Endothelial cell of umbilical vein (primary cell): ENCODE measurements at places on chromosomes 1 and 21. TPM values are rescaled to one million over a fixed set of nuclear protein-coding genes. Genes with fewer than 3 reads are reported as not detected.

DNA sequence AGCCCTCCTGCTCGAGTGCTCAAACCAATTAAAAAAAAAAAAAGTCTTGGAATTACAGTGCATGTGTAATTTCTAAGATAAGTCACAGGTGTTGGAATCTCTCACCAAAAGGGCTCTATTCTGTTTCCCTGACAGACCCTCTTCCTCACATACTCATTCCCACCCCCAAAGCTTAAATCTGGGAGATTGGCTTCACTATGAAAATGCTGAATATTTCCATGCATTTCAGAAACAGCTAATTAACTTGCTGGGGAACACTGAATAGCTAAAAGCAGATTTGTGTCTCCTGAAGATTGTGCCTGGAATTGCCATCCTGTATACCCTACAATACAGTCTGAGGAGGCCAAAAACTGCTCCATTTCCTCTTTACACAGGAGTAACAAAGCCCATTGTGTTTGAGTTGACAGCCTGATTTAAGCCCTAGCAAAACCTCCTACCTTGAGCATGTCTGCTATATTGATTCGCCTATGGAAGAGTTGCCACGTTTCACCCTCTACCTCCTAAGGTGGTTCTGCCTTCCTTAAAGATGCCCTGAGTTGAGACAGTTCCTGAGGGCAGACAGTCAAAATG lies 1.4 kb upstream of the PIK3R3 start:
- H3K27me3 ChIP-seq: no peaks in the 10 kb centered on the region
- peak overlapping the region; percentile 49 for H3K4me3 ChIP-seq
- peak; percentile 48 for DNase-seq
- H3K4me1 ChIP-seq: peaks cover 30% of the 10 kb centered on the region
- no peaks in the 10 kb centered on the region for H3K36me3 ChIP-seq

The ELAVL4 gene
- not detected in 2 replicates for total RNA-seq

The ATP1A2 gene
- not detected in 2 replicates for total RNA-seq

The TLCD4 gene
- 0.07 and 0.51 TPM in 2 replicates for total RNA-seq

DNA sequence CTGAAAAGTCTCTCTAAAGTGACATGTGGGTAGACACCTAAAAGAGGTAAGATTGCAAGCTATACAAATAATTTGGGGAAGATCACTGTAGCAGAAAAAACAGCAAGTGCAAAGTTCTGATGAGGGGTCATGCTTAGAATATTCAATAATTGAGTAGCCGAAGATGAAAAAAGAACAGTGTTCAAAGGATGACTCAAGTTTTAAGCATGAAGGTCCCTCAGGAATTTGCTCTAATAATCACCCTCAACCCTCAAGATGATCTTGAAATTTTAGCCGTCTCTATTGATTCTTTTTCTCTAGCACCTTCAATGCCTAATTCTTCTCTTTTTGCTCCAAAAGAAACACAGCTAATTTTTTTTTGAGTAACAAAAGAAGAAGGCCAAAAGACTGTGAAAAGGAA lies 190.6 kb upstream of the ZNHIT6 start:
- peaks cover 4% of the 10 kb centered on the region for H3K27me3 ChIP-seq
- no peaks in the 10 kb centered on the region for H3K36me3 ChIP-seq
- no peaks in the 10 kb centered on the region for H3K4me1 ChIP-seq
- no peak overlapping the region for H3K4me3 ChIP-seq
- DNase-seq: no peak

GRCh38 chr1:102853701-102854187 lies 254.6 kb downstream of the COL11A1 start:
- H3K36me3 ChIP-seq: no peaks in the 10 kb centered on the region
- DNase-seq: no peak
- H3K27me3 ChIP-seq: no peaks in the 10 kb centered on the region
- H3K4me1 ChIP-seq: no peaks in the 10 kb centered on the region

DNA sequence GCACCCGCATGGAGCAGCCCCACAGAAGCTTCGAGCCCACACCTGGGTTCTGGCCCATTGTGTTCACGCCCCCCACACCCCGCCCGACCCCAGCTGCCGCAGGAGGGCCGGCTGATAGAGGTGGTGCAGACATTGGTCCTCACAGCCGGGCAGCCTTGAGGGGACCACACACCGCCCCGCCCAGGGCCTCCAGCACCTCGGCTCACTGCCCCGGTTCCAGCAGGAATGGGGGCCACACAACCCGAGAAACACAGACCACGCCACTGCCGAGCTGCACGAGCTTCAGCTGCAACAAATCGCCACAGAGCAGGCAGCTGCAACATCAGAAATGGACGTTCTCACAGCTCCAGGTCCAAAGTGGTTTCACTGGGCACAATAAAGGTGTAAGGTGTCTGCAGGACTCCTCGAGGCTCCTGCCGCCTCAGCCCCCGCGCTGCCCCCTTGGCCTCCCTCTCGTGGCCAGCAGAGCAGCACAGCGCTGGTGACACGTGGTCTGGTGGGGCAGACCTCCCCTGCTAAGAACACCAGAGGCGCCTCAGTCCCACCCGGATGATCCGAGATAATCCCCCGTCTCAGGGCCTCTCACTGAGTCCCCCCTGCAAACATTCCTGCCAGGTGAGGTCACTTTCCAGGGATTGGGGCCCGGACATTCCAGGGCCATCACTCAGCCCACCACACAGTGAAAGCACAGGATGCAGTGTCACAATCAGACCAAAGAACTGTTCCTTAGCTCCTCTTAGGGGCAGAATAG lies 62.3 kb upstream of the ADARB1 start:
- peak overlapping the region; percentile 77 for H3K27ac ChIP-seq
- peaks cover 22% of the 10 kb centered on the region for H3K4me1 ChIP-seq
- H3K27me3 ChIP-seq: no peaks in the 10 kb centered on the region
- no peak overlapping the region for H3K4me3 ChIP-seq
- H3K36me3 ChIP-seq: no peaks in the 10 kb centered on the region

GRCh38 chr1:228849011-228849541 lies 113.8 kb downstream of the RHOU start:
- H3K4me1 ChIP-seq: no peaks in the 10 kb centered on the region
- no peak overlapping the region for H3K4me3 ChIP-seq
- DNase-seq: no peak
- H3K27ac ChIP-seq: no peak overlapping the region
- H3K36me3 ChIP-seq: no peaks in the 10 kb centered on the region

DNA sequence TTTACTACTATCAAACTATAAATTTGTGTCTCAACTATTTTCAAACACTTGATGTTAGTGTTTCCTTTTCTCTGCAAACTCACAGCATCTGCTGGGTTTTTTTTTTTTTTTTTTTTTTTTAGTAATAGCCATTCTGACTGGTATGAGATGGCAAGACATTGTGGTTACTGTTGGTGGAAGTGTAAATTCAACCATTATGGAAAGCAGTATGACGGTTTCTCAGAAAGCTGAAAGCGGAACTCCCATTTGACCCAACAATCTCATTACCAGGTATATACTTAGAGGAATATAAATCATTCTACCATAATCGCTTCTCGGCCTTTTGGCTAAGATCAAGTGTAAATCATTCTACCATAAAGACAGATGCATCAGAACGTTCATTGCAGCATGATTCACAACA lies 608.3 kb upstream of the ZP4 start:
- no peak overlapping the region for H3K27ac ChIP-seq
- no peaks in the 10 kb centered on the region for H3K4me1 ChIP-seq
- no peak for DNase-seq
- no peak overlapping the region for H3K4me3 ChIP-seq
- H3K27me3 ChIP-seq: no peaks in the 10 kb centered on the region
- H3K36me3 ChIP-seq: no peaks in the 10 kb centered on the region

DNA sequence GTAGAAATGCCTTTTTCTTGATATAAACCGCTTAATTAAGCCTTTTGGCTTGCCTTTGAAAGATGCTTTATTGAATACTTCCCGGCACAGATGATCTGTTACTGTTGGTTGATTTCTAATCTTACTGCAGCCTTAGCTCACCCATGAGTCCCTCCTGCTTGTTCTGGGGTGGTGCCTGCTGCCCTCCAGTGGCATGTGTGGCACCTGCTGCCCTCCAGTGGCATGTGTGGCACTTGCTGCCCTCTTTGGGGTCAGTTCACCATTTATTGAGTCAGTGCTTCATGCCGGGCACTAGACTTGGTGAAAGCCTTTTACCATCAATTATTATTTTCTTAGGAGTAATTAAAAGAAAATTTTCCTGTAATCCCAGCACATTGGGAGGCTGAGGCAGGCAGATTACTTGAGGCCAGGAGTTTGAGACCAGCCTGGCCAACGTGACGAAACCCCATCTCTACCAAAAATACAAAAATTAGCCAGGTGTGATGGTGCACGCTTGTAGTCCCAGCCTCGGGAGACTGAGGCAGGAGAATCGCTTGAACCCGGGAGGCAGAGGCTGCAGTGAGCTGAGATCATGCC lies 54.3 kb downstream of the ADARB1 start:
- no peaks in the 10 kb centered on the region for H3K27me3 ChIP-seq
- no peaks in the 10 kb centered on the region for H3K36me3 ChIP-seq
- peak; percentile 81 for DNase-seq

DNA sequence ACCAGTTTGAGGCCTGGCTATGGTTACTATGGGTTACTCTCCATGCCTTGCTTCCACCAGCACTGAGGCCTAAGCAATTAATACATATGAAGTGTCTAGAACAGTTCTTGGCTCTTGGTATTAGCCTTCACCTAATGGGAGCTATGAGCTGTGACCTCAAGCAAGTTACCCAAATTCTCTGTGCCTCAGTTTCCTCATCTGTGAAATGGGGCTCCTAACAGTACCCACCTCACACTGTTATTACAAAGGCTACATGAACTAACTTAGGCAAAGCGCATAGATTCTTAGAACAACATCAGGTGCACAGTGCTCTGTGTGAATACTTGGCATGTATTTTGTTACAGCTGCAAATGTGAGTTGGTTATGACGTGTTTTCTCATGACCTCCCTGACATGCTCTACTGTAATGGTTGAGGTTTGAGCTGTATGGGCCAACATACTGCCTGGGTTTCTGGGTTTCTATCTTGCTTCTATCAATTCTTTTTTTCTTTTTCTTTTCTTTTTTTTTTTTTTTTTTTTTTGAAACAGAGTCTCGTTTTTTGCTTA lies 26.5 kb downstream of the CDCP2 start:
- DNase-seq: no peak
- H3K4me1 ChIP-seq: peaks cover 3% of the 10 kb centered on the region
- no peaks in the 10 kb centered on the region for H3K36me3 ChIP-seq

DNA sequence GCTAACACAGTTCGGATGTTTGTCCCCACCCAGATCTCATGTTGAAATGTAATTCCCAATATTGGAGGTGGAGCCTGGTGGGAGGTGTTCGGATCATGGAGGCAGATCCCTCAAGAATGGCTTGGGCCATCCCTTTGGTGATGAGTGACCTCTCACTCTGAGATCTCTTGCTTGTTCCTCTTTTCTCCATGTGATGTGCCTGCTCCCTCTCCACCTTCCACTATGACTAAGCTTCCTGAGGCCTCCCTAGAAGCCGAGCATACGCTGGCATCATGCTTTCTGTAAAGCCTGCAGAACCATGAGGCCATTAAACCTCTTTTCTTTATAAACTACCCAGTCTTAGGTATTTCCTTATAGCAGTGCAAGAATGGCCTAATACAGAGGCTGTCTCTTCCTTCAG lies 8.1 kb upstream of the PLA2G5 start:
- peaks cover 3% of the 10 kb centered on the region for H3K4me1 ChIP-seq
- H3K4me3 ChIP-seq: no peak overlapping the region
- H3K27me3 ChIP-seq: no peaks in the 10 kb centered on the region
- H3K27ac ChIP-seq: no peak overlapping the region

The GPR52 gene
- 0.72 and 2.2 TPM in 2 replicates for total RNA-seq
